ENCODE measurements at places on chromosomes 13 and 19. TPM values are rescaled to one million over a fixed set of nuclear protein-coding genes. Genes with fewer than 3 reads are reported as not detected.

DNA sequence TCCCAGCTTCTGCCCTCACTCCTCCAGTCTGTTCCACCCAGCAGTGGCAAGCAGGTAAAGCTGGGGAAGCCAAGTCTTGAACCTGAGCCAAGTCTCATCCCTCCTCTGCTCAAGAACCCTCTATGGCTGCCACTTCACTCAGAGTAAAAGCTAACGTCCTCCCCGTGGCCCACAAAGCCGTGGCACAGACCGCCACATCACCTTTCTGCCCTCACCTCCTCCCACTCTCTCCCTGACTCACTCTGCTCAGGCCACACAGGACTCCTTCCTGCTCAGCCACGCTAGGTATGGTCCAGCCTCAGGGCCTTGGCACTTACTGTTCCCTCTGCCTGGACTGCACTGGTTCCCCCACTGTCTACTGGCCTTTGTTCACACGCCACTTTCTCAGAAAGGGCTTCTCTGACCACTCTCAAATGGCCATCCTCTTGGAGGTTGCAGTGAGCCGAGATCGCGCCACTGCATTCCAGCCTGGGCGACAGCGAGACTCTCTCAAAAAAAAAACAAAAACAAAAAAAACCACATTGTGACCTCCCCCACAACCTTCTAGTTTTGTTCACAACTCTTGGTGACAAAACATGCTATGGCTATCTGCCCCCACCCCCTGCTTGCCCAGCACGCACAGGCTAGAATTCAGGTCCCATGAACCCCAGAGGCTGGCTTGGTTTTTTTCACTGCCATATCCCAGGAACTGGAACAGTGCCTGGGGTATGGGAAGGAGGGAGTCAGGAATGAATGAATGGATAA, 15.8 kb downstream of the NDUFB7 start:
- DNase-seq = peak; percentile 85

GRCh38 chr19:1118999-1119398, 15.2 kb downstream of the GPX4 start:
- DNase-seq = no peak

Gene NCAN
- total RNA-seq = not detected

DNA sequence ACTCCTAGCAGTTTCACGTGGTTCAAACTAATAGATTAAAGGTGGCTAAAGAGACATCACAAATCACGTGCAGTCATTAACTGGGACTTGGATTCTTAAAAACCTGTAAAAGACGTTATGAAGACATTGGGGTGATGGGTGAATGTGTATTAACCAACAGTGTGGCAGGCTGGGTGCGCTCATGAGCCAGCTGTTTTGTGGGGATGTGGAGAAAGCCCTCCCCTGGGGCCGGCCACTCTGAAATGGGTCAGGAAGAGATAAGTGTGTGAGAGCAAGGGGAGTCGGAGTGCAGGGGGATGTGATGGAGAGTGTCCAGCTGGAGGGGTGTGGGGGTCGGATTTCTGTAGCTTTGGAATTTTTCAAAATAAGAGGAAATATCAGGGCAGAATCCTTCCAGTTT, 10.4 kb downstream of the UPF1 start:
- DNase-seq = no peak

DNA sequence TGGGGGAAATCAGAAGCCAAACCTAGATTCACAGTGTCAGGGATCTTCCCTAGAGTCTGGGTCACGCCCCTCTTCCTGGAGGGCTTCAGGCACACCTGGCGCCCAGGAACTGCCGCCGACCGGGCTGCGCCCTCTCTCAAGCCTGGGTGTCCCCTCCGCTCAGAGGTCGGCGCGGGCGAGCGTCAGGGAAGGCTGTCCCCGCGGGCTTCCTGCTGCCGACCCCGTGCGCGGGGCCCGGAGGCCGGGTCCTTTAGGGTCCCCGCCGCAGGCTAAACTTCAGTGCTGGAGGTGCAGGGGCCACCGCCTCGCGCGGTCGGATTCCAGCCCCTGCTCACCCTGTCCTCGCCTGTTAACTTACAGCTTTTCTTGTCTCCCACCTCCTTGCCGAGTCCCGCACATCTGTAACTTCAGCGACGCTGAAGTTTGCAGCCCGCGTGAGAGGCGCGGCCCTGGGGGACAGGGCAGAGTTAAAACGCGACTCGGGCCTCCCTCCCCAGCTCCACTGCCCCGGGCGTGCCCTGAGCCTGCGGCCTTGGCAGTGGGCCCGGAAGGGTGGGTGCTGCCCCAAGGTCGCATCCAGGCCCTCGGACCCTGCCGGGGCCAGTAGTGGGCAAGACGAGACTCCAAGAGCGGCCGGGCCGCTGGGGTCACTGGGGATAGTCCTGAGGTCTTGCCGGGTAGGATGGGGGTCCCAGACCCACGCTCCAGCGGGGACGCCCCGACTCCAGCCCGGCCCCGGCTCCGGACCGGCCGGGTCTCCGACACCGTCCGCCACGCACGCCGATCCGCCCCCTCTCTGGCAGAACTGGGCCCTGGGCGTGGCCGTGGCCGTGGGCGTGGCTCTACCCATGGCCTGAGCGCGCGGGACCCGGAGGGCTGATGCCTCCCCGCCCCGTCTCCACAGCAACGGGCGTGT, 95.6 kb upstream of the ZNF98 start:
- no peak for DNase-seq

Gene ITGBL1
- total RNA-seq = 21.4 TPM

DNA sequence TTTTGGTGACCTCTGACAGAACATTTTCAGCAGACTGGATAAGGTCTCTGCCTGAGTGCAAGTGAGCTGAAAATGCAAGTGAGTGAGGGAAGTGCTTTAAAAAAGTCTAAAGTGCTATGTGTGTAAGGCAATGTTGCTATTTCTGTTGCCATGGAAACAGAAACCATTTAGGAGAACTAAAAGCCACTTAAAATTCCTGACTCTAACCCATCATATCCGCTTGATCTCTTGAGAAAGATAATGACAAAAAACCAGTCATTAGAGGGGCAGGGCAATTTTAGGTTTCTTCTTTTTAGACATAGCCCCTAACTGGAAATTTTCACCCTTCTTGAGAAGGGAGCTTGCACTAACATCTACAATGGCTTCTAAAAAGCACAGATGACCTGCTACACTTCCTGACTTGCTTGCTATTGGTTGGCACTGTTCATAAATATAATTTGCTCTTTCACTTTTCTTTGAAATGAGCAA, at the start of gene CYSLTR2:
Gene CYSLTR2, plus strand, starts transcription at position 458 of the 468 bp plus-strand sequence. CDS start 52,889 bp downstream, outside the sequence.
- peak; percentile 75 for DNase-seq

DNA sequence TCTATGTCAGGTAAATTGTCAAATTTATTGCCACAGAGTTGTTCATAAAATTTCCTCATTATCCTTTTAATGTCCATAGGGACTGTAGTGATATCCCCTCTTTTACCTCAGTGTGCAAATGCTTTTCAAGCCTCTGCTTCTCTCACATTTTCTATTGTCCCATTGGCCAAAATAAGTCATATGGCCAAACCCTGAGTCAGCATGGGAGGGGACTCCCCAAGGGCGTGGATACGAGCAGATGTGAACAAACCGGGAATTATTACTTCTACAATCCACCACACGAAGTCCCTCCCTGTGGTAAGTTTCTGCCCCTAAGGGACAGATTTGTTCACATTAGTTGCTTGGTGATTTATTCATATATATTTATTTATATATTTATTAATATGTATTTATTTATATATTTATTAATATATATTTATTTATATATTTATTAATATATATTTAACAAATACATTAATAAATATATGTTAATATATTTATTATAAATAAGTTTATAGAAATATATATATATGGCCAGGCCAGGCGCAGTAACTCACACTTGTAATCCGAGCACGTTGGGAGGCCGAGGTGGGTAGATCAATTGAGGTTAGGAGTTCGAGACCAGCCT, 20.1 kb upstream of the CAMSAP3 start:
- peak; percentile 18 for DNase-seq

DNA sequence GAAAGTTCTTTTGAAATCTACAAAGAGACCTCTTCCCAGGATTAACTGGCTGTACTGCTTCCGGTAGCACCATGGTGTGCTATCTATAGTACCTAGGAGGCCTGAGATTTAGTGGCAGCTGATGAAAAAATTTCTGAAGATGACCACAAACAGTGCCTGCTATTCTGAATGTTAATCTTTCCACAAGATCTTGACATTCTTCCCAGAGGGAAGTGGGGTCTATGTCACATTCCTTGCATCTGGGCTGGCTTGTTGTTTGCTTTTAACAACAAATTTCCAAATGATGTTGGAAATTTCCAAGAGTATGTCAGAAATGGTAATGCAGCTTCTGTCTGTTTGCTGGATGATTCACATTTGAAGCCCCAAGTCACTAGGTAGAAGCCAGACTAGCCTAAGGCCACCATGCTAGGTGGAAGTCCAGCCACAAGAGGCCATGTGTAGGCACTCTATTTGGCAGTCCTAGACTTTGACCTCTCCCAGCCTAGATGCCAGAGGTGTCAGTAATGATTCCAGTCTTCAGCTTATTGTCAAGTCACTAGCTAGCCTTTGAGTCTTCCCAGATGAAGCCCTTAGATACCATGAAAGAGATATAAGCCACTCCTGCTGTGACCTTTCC, 22.1 kb downstream of the SPART start:
- peak; percentile 87 for DNase-seq

All from M059J (cell line).